CD4-positive, alpha-beta T cell (primary cell): ENCODE measurements at places on chromosomes 7 and 10.

DNA sequence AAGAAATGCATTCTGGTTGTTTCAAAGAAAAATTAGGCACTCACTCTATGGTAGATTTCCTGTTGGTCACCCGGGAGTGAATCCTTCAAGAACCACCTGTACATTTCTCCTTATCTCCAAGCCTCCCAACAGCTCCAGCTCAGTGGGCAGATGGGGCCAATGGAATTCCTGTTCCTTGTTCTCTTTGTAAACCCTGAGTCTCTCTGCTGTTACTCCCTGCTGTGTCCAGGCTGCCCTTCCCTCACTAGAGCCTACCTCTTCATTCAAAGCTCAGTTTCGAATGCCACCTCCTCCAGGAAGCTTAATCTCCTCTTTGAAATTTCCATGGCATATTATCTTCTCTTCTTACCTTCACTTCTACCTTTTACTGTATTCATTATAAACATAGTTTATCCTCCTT, 3.5 kb upstream of the BMPER start:
- DNase-seq = no peak

- no peak for DNase-seq
These were observed 140.0 kb downstream of the ITGB8 start for GRCh38 chr7:20470726-20471125.

- no peak for DNase-seq
These were observed 175.3 kb upstream of the TARP start for GRCh38 chr7:38448584-38449234.

DNA sequence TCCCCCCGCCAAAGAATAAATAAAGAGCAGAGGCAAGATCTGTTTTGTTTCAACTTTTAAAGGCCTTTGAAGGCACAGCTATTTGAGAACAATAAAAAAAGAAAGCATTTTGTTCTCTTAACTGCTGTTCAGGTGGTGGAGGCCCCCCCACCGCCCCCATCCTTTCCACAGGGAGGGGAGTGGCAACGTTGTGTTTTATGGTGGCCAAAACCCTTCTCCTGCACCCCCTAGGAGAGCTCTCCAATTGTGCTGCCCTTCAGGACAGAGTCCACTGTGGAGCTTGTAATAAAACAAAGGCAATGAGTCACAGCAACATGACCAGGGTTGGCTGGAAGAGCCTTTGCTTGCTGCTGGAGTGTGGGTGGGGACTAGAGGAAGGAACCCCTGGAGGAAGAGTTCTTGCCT, 987.9 kb downstream of the KCNMA1 start:
- DNase-seq = no peak

DNA sequence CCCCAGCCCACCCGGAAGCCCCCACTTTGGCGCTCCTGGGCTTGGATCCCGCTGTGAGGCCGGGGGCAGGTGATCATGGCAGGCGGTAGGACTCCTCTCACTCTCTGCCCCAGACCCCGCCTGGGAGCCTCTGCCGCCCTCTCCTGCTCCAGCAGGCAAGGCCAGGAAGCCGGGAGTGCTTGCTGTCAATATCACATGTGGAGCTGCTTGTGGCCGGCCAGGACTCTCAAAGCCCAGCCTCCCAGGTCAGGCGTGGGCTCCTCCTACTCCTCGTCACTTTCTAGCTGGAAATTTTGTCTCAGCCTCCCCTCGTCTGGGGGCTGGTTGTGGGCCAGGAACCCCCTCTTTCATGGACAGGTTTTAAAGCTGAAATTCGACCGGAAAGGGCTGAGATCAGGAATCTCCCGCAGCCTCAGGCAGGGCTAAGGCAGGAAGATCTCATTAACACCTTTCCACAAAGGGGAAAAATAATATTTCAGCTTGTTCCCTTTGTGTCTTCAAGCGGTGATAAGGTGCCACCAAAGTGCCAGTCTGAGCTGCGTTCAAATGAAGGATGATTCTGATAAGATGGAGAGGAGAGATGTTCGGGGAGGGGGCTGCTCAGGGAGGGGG, 273.6 kb upstream of the PODXL start:
- no peak for DNase-seq

GRCh38 chr10:116715341-116715740, 27.0 kb downstream of the HSPA12A start:
- DNase-seq = no peak

- DNase-seq = no peak
These were observed 17.9 kb upstream of the TIAL1 start for GRCh38 chr10:119614686-119615085.

GRCh38 chr10:124935946-124936345, 6.0 kb upstream of the ZRANB1 start:
- DNase-seq = no peak

- DNase-seq = no peak
These were observed 101.6 kb downstream of the HECTD2 start for GRCh38 chr10:91511549-91512330.

DNA sequence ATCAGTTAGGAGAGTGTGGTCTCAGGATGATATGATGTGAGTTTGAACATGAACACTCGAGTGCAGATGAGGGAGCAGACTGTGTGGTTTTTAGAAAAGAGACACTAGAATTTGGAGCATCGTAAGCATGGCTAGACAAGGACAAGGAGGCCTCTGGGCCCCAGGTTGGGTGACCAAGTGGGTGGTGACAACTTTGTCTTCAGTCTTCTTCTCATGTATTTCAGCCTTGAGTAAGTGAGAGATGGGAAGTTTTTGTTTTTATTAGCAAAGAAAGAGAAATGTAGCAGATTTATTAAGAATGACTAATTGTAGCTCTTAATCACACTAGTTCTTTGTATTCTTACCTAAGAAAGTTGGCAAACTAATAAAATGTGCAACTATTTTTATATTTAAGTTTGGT, 16.3 kb downstream of the TES start:
- DNase-seq = no peak

- DNase-seq = no peak
These were observed 249.9 kb downstream of the IPMK start for GRCh38 chr10:58017719-58018367.

DNA sequence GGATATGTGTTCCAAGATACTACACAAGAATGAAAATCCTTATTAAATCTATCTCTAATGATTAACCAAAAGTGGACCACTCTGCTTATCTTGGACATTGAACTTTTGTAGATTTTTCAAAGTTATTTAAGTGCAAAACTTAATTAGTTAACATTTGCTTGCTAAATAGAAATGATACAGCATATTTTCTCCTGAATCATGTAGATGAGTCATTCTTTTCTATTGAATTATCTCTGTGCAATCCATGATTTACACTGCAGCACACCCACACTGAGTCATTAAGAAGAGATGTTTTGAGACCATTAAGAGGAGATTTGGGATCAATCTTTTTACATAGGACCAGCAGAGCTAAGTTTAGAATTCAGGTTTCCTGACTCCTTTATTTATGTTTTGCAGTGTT, 6.6 kb upstream of the ABCC2 start:
- no peak for DNase-seq

DNA sequence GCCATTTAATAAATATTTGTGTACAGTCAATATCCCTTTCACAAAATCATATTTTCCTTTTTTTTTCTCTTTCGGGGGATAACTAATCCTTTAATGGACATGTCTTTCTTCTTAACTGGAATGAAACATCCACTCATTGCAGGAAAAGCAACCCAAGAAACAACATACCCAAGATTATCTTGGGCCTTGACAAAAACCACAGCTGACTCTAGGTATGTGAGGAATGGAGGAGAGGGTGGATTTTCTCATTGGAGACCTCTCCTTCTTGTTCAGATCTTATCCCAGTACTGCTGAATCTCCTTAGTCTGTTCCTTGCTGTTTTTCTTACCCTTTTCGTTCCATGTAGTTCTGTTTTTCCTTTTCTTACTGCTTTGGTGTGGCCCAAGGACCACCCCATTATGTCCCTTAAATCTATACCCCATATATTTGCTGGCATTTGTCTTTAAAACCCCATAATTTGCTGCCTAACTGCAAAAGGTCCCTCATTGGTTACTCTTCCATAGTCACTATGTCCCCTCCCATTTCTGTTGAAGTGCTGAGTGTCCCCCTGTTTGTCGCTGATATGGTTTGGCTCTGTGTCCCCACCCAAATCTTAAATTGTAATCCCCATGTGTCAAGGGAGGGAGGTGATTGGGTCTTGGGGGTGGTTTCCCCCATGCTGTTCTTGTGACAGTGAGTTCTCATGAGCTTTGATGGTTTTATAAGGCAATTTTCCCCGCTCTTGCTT, 6.8 kb upstream of the CDK6 start:
- no peak for DNase-seq

DNA sequence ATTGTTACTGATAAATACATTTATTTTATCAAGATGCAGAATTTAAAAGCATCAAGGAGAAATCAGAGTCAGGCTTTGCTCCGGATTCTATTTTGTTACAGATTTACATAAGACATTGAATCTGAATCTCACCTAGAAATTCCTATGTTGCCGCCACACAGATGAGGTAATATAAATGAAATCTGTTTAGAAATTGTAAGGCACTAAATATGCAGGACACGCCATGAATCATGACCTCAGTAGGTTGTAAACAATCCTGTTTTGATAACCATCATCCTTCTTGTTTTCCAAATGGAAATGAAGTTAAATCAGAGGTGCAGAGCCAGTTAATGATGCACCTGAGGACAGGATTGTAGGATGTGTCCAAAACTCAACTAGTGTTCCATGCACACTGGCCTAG, 778.0 kb downstream of the MAGI2 start:
- no peak for DNase-seq

DNA sequence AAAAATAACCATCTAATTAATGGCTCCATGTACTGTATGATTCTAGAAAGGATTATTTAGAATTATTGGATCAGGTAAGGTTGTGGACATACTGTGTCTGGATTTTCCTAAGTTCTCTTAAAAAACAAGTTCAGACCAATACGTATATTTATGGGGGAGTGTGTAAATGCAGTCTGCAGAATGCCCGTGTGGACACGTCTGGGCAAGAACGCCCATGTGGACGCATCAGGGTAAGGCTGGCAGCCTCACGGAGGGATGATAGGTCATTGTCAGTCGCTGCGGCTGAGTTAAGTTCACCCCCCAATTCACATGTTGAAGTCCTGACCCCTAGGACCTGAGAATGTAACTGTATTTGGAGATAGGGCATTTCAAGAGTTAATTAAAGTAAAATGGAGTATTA, 160.0 kb upstream of the SHH start:
- no peak for DNase-seq

GRCh38 chr10:13038391-13038790, 36.9 kb upstream of the CCDC3 start:
- no peak for DNase-seq

- DNase-seq = no peak
These were observed 5.2 kb downstream of the CCNY start for GRCh38 chr10:35341521-35341920.

- DNase-seq = no peak
These were observed 92.7 kb downstream of the FZD1 start for GRCh38 chr7:91356915-91357314.

DNA sequence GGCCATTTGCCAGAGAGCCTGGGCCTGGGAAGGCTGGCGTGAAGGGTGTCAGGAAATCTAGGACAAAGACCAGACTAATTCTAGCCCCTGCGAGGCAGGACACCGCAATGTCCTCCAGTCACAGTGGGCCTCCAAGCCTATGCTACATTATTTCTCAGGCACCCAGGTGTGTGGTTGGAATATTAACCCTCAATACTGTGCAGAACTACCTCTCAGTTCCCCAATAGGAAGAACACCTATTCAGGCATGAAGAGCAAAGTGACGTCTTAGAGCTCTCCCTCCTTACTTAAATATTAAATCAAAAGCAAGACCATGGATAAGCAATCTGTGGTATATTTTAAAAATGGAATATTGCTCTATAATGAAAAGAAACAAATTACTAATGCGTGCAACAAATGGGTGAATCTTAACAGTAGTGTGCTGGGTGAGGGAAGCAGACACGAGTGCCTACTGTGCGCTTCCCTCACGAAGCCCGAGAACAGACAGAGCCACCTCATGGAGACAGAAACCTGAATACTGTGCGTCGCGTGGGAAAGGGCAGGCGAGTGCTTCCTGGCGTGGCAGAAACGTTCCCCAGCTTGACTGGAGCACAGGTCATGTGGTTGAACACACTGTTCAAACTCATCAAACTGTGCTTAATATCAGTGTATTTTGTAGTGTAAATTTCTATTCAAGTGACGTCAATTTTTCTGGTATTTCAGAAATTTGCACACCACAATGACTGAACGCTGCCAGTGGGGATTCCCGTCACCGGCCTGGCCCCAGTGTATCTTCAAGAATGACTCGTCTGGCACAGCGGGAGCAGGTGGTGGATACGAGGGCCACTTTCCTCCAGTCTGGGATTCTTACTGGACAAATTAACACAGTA, 15.5 kb upstream of the PTPRN2 start:
- DNase-seq = no peak

- no peak for DNase-seq
These were observed 25.8 kb downstream of the TMEM120A start for GRCh38 chr7:75968561-75969001.

DNA sequence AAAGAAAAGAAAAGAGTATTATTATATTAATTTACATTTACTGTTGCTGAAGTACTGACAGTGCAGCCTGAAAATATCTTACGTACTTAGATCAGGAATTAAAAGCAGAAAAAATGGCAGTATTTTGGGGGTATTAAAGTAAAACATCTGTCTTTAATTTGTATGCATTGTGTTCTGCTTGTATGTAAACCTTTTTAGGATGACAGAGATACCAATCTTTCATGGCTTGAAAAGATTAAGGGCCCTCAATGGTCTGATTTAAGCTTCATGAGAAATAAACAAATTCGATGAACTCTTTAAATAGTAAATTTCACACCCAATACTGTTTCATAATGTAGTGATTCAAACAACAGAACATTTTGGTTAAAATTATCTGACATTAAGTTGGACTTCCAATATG, 116.3 kb downstream of the MLLT10 start:
- no peak for DNase-seq

GRCh38 chr7:139118234-139118804, 8.8 kb upstream of the ZC3HAV1 start:
- DNase-seq = no peak

GRCh38 chr7:138354066-138354465, 106.0 kb upstream of the TRIM24 start:
- DNase-seq = no peak

GRCh38 chr10:132064082-132064755, 1.5 kb upstream of the JAKMIP3 start:
- no peak for DNase-seq

DNA sequence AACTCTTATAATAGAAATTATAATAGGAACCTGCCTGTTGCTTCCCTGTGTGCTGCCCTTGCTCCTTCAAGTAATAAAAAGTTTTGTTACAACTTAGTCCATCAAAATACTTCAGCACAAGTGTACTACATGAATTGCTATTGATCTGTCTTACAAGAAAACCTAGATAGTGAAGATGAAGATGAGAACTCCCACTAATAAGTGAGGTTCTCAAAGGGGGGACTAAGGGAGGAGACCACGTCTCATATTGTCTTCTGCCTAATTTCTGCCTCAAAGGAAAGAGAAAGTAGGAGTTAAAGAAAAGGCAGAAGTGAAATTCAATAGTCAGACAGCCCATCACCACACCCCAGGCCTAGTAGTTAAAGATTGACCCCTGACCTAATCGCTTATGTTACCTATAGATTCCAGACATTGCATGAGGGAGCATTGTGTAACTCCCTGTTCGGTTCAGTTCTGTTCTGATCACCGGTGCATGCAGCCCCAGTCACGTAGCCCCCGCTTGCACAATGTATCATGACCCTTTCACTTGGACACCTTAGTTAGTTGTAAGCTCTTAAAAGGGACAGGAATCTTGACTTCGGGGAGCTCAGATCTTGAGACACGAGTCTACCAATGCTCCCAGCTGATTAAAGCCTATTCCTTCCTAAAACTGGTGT, 18.2 kb upstream of the CHST3 start:
- DNase-seq = no peak

GRCh38 chr7:94067047-94067446, 62.9 kb upstream of the BET1 start:
- no peak for DNase-seq

GRCh38 chr10:4351723-4352413, 474.1 kb upstream of the AKR1E2 start:
- no peak for DNase-seq
